ENCODE measurements at places on chromosomes 4 and X.
A peak's percentile ranks its signal among the peaks of the same experiment; 100 is the strongest.

GRCh38 chr4:42732776-42733175 is 75.9 kb upstream of the ATP8A1 start:
- no peak for DNase-seq

GRCh38 chrX:29172880-29173279 is 585.6 kb downstream of the IL1RAPL1 start:
- no peak for DNase-seq

- no peak for DNase-seq
Observed at GRCh38 chr4:102585329-102585728, 84.2 kb downstream of the NFKB1 start.

DNA sequence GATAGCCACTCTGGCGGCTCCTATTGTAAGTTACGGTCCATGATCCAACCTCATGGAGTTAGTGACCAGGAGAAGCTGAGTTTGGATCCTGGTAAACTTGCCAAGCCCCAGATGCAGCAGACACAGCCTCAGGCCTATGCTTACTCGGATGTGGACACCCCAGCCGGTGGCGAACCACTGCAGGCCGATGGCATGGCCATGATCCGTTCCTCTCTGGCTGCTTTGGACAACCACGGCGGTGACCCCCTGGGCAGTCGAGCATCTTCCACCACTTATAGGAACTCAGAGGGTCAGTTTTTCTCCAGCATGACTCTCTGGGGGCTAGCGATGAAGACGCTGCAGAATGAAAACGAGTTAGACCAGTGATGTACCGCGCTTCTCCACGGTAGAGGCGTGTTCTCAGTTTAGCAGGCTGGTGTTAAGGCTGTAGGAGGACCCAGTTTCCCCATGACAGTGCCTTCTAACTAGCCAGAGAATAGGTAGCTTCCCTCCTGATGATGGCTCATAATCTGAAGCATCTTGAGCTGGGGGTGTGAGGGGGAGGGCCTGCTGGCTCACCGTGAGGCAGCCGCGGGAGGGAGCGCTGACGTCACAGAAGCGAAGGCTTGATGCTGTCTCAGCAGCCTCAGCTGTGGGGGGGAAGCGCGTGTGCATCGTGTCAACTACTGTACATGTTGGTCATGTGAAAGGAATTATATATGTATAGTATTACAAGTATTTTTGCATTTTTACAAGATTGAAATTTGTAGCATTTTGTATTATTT is 31.1 kb downstream of the ZBTB49 start:
- DNase-seq = peak; percentile 33

DNA sequence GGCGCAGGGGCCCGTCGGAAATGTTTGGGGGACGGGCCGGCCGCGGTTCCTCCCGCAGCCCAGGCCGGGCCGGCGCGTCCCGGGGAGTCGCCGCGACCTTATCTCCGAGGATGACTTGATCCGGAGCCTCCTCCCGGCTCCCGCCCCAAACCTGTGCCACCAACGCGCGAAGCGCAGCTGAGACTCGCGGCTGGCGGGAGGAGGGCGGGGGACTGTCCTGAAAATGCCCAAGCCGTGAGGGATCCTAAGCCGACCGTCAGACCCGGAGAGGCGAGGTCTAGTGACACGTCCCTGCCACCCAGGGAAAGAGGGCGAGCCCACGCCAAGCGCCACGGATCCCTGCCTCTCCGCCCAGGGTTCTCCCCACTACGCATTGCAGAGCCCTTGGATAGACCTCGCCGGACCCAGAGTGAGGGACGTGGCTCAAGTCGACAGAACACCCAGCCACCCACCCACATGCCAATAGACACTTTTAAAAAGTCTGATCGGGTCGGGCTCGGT is 26.9 kb downstream of the UTP14A start:
- no peak for DNase-seq

DNA sequence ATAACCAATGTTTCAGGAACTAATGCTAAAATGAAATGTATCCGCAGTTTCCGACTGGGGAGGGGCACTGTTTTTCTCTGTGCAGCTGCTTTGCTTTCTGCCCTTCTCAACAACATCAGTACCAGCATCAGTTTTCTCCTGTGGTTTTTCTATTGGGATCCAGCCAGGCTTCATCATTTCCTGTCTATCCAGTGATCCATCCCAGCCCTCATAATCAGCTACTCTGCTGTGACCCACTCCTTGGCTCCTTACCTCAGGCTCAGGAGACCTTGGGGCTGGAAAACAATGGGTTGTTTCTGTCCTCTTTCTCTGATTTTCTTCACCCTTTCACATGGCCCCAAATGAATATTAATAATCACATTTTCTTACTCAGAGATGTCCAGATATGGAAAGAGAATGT is 222.2 kb upstream of the DKK2 start:
- DNase-seq = peak; percentile 29

DNA sequence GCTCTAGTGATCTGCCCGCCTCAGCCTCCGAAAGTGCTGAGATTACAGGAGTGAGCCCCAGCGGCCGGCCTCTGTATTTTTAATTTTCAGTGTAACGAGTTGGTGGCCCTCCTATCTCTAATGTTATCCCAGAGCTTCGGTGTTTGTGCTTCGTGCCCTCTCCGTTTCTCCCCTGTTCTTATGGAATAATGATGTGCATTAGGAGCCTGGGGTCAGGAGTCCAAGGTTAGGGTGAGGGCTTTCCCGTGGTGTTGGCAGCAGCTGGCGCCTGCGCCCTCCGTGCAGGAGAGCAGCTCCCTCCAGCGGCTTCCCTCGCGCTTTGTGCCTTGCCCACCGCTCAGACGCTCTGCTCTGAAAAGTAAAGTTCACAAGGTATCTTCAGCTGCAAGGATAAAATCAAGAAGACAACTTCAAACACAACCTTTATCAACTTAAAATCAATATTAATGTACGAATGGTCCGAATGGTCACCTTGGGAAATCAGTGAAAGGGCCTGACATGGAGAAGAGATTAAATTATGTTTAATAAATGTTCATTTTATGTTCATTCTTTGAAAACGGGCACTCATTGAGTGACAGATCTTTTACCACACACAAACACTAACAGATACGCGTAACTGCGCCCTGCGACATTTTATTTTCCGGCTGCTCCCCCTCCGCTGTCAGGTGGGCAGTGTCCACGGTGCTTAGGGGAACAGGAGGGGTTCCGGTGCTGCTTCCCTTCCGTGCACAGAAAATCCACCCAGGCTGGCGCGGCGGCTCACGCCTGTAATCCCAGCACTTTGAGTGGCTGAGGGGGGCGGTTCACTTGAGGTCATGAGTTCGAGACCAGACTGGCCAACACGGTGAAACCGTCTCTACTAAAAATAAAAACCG is 62.4 kb downstream of the TRAPPC11 start:
- DNase-seq = no peak

GRCh38 chr4:146334862-146335449 is 120.6 kb downstream of the REELD1 start:
- DNase-seq = no peak

GRCh38 chr4:68673143-68673542 is 2.7 kb upstream of the UGT2B15 start:
- DNase-seq = no peak

DNA sequence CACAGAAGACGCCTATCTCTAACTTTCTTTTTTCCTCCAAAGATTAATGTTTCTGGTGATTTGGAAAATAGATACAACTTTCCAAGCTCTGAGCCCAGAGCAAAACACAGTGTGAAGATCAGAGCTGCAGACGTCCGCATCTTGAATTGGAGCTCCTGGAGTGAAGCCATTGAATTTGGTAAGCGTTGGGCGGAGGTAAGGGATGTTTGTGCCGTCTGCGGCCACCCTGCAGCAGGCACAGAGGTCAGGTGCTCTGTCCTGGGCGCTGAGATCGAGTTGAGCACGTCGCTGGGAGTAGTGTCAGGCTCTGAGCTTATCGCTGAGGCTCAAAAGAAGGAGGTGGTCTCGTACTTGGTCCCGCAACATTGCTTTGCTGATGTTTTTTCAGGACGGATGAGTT is 31.8 kb downstream of the CSF2RA start:
- DNase-seq = no peak

- DNase-seq = no peak
Observed at GRCh38 chr4:171432536-171432935, 380.7 kb upstream of the GALNTL6 start.

GRCh38 chrX:125132274-125132673 is 187.4 kb upstream of the TEX13C start:
- DNase-seq = no peak

DNA sequence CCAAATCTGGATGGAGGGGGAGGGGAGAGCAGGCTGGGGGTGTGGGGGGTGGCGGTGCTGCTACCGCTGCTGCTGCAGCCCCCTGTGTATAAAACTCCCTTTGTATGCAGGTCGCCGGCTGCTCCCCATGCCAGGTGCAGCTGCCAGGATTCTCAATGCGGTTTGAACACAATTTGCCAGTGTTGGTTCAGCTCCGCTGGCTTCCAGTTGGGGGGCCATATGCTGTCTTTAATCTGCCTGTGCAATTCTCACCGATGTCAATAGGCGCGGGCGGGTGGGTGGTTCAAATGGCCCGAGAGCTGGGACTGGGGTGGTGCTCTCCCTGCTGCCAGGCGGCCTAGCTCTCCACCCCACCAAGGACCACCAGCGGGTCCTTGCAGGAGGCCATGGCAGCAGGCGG is 257.6 kb downstream of the BCOR start:
- no peak for DNase-seq

GRCh38 chr4:10983268-10983667 is 298.7 kb upstream of the CLNK start:
- no peak for DNase-seq

- no peak for DNase-seq
Observed at GRCh38 chr4:8407756-8408155, 32.8 kb downstream of the ACOX3 start.

GRCh38 chr4:47531241-47531953 is 46.3 kb downstream of the ATP10D start:
- peak; percentile 74 for DNase-seq

DNA sequence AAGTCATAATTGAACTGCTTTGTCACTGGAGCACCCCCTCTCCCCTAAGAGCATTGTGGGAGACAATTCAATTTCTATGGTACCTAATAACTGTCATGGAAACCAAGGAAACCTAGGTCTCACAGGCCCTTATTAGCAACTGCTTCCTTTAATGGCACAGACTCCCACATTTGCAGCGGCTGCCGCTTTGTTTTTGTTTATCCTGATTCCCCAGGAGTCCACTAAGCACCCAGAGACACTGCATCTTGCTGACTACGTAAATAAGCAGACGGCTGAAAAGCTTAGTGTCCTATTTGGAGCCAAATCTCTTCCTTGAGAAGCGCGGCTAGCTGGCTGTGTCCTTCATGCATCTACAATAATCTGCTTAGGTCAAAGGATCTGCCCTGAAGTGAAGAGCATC is 494.4 kb downstream of the TMA16 start:
- no peak for DNase-seq

- no peak for DNase-seq
Observed at GRCh38 chr4:24871210-24871609, 41.6 kb downstream of the CCDC149 start.

GRCh38 chr4:36704289-36704688 is 422.9 kb downstream of the DTHD1 start:
- DNase-seq = no peak

DNA sequence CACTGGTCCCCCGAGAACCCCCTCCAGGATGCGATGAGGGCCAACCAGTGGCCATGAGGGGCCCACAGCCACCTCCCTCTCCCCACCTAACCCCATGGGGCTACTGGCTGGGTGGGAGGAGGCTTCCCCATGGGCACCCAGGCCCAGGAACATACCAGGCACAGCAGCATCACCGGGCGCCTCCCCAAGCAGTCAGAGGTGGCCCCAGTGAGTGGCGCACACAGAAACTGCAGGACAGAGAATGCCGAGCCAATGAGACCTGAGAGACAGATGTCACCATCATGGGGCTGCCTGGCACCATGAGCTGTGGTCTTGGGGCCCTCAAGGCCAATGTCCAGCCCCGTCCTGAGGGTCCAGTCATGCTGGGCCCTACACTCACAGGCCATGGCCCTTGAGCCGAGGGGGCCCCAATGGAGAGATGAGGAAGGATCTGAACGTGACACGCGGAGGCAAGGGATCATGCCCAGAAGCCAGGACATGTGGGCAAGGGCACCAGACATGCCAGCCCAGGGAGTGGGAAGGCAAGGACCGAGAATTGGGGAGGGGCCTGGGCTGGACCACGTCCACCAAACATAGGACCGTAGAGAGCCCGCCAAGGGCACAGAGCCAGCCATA is 30.1 kb downstream of the NOP14 start:
- peak; percentile 58 for DNase-seq

- DNase-seq = no peak
Observed at GRCh38 chr4:71872767-71873415, 89.0 kb upstream of the GC start.

DNA sequence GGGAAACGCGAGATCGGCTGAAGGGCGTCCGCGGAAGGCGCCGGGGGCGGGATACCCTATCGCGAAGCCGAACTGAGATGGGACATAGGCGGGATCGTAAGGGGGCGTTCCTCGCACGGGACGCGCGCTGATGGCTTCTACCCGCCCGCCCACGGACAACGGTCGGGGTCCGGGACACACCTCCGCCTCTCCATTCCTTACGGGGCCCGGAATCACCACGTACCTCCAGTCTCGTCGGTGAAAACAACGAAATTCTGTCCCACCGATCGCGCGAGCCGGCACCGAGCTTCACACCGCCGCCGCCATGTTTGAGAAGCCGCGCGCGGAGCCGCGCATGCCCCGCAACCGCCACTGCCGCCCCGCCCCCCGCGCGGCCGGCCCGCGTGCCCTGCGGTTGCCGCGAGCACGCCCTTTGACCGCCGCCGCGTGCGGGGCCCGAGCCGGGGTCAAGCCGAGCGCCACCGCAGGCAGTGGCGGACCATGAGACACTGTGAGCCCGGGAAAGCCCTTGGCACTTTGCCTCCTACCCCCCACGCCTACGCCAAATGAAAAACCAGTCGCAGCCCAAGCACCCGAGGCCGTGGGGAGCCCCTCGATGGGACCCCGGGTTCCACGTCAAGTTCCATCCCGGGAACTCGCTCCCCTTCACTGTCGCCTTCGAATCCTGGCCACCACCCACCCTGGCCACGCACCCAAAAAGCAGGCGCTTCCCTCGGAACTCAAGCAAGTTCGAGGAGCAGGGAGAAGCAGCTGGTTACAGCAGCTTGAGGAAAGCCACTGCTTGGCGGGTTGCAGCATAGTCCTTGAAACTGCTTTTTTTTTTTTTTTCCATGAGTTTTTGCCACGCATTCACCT is at the start of gene SCML2:
SCML2 (minus strand) TSS at position 320 of the 855 bp plus-strand sequence. CDS start 20,617 bp downstream, outside the sequence.
- DNase-seq = no peak

DNA sequence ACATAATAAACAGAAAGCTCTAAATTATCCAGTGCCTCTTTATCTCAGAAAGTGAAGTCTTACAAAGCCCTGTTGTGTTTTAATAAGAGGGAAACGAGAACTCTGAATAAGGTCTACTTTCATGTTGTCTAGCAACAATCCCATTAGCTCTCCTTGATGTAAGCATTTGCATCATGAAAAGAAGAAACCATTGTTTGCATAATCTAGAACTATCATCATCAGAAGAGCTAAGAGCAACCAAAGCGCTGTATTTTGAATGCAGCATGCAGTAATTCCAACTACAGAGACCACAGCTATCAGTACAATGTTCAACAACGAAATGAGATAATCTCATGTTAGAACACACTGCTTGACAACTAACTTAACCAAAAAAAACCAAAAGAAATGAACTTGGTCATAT is 257.1 kb downstream of the CAMK2D start:
- no peak for DNase-seq

- DNase-seq = no peak
Observed at GRCh38 chrX:13721819-13722519, 12.5 kb downstream of the TRAPPC2 start.

GRCh38 chr4:188971125-188971524 is 831.9 kb downstream of the TRIML1 start:
- DNase-seq = no peak

- DNase-seq = no peak
Observed at GRCh38 chr4:122364700-122365404, 14.0 kb upstream of the ADAD1 start.
